Activated T-helper 1 cell treated with anti-CD3 and anti-CD28 coated beads, Interleukin-2, amount 50 U/mL, for 16 hours (primary cell): ENCODE measurements at places on chromosomes 11 and 22.

DNA sequence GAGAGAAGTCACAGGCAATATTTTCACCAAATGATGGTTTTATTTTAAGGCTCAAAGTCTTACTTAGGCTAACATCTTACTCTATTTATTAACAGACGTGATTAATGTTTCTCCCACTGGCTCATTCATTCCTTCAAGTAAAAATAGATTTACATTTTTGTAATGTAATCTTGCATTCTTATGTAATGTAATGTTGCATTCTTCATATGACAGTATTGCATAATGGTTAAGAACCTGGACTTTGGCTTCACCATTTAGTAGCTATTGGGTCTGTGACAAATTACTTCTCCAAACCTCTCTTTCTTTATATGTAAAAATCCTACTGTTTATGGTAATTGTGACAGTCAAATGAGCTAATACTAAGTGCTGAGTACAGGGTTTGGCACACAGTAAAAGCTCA is 3.3 kb upstream of the DIXDC1 start:
- DNase-seq, result no peak

- DNase-seq, result no peak
Measured at GRCh38 chr11:74744277-74744676, 4.4 kb upstream of the RNF169 start.

DNA sequence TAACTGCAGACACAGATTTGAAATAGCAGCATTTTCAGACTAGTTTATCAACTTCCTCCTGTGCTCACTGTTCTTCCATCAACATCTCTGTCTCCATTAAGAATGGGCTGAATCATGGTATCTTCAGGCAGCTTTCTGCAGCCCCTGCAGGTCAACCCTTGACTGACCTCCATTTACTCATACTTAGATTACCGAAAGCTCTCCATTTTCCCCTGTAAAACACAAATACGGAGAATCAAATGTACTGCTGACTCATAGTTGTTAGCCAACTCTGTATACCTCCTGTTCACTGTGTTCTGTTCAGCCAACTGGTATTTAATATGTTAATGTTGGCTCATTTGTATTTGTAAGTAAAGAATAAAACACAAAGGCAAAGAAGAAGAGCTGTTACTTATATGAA is 364.0 kb downstream of the CASP12 start:
- DNase-seq, result no peak

DNA sequence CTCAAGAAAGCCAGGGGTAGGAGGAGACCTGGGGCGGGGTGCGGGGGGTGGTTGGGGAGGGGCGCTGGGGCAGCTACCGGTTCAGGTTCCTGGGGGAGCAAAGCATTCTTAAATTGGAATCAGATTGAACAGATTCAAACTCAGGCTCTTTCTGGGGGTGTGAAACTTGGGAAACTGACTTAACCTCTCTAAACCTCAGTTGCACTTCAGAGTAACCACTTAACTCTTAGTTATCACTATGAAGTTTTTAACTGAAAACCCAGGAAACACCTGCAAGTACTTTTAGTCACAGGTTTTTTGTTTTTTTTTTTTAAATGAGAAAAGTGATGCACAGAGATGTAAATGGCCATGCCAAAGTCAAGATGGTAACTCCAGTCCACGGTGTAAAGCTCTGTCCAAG is 72.0 kb downstream of the RCN1 start:
- DNase-seq, result no peak

GRCh38 chr11:57395905-57396623 is 5.6 kb upstream of the PRG2 start:
- no peak for DNase-seq

GRCh38 chr22:32050678-32051515 is 7.8 kb downstream of the SLC5A1 start:
- DNase-seq, result peak; percentile 43

DNA sequence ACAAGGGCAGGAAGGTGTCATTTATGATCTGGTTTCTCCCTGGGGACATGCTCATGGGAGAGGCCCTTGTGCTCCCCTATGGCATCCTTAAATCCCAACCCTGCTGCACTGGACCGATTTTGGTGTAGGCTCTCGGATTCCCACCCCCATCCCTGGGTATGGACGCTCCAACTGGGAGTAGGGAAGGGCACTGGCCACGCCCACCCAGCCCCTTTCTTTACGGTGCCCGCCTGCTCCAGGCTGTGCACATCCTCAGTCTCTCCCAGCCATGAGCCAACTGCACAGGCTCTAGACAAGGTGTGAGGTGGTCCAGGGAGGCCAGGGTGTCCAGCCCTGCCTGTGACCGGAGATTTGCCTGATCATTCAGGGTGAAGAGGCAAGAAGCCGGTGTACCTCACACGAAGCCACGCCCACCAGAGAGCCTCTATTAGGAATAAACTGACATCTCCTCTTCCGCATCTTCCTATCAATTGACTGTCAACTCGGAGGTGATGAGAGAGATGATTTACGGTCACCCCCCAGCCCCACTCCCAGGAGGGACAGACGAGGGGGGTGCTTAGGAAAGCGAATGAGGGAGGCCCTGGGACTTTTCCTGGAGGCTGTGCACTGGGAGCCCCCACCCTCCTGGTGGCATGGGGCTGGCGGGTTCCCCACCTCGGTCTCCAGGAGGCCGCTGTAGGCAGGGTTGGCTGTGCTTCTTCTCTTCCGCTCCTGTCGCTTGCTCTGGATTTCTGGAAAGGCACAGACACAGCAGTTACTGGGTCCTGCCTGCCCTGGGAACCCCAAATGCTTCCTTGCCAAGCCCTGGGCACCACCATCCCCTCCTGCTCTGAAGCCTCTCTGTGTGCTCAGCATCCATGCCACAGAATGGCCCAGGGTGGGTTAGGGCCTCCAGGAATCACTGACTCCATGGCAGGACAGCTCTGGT is 116.7 kb downstream of the PHF21B start:
- DNase-seq, result no peak

GRCh38 chr11:21289686-21290085 is 620.3 kb downstream of the NELL1 start:
- DNase-seq, result no peak

GRCh38 chr22:44337678-44338004 is 24.9 kb upstream of the SHISAL1 start:
- no peak for DNase-seq
